H9 (cell line): ENCODE measurements at places on chromosomes 7 and 10.

DNA sequence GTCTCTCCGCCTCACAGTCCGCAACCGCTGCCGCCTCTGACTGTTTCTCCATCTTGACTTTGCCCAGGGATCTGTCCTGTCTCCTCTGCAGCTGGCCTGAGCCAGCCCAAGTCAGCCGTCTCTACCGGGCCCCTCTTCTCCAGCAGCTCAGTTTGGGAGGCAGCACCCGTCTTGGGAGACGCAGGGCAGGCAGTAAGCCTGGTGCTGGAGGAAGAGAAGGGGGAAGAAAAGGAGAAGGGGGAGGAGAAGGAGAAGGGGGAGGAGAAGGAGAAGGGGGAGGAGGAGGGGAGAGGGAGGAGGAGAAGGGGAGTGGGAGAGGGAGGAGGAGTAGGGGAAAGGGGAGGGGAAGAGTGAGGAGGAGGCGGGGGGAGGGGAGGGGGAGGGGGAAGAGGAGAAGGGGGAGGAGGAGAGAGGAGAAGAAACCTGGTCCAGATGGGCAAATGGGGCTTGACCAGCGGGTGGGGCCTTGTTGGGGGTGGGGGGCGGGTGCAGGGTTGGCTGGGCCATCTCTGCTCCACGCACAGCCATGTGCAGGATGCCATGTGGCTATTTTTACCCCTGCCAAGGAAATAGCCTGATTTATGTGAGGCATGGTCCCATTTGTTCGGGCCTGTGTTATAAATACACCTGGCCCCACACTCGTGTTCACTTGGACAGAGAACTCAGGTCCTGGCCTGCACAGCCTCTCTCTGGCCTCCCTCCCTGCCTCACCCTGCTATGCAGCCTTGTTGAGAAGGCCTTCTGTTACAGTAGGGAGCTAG lies 35.9 kb upstream of the FZD9 start:
- DNase-seq, result peak; percentile 74

DNA sequence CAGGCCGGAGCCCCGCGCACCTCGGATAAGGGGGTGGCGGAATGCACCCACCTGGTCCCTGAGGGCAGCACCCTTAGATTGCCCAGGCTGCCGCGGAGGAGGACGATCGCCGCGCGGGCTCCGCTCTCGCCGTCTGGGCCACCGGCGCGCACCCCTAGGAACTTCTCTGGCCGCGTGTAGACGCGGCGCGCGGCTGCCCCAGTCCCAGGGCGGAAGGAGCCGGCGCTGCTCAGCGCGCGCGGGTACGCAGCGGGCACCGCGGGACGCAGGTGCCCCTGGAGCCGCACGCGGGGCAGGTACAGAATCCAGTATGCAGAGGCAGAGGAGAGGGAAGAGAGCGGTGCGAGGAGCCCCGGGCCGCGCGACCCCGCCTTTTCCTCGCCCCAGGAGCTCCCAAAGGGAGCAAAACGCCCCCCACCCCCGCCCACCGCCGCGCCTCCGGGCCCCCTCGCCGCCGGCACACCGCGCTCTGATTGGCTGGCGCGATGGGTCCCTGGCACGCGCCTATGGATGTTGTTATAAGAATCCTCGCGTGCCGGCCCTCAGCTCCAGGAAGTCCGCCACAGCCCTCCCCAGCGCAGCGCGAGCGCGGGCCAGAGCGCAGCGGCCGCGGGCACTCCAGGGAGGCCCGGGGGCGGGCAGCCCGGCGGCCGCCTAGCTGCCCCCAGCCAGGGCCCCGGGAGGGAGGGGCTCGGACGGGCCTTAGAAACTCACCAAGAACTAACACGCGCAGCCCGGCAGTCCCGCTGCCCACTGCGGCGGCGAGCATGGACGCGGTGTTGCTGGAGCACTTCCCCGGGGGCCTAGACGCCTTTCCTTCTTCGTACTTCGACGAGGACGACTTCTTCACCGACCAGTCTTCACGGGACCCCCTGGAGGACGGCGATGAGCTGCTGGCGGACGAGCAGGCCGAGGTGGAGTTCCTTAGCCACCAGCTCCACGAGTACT lies at the start of gene PTF1A:
PTF1A (plus strand) TSS at position 549 of the 948 bp plus-strand sequence; CDS start at position 768, 219 bp downstream.
- peak; percentile 46 for DNase-seq

- no peak for DNase-seq
These were observed 205.3 kb downstream of the HTR7 start for GRCh38 chr10:90652519-90652918.

- DNase-seq, result no peak
These were observed 144.1 kb downstream of the GNAI1 start for GRCh38 chr7:80278737-80279136.

GRCh38 chr10:112902730-112903129 lies 47.3 kb upstream of the TCF7L2 start:
- DNase-seq, result no peak

- DNase-seq, result no peak
These were observed 42.4 kb downstream of the GATA3 start for GRCh38 chr10:8096931-8097330.

DNA sequence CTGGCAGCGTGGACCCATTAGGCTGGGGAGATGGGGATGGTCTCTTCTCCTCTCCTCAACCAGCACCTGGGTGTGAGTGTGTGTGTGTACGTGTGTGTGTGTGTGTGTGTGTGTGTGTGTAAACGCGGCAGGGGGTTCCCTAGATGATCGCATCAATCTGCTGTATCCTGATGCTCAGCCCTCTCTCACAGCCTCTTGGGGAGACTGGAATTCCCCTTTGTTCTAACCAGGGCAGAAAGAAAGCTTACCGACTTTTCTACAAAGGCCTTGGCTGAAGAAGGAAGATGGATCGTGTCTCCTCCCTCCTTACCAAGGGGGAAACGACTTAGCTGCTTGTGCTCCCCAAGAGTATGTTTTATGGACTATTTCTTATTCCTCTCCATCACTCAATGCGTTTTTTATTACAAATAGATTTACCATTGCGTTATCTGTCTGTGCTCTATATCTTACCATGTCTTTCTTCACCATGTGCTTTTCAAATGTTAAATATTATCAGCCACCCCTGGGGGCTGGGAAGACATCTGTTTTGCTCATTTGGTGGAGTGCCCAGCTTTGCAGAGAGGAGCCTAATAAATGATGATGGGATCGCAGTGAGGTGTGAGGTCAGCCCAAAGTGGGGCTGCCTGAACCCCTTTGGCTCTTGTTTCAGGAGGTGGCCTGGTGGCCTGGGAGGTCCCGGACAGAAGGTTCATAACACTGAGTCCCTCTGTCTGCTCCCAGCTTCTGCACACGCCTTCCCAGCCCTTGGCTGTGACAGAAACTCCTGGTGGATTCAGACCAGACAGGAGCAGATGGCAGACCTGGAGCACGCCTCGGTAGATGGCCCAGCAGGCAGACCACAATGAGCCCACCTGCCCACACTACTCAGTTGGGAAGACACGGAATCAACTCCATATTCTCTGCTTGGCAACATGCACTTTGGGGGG lies 262.0 kb downstream of the PRPF18 start:
- DNase-seq, result no peak

DNA sequence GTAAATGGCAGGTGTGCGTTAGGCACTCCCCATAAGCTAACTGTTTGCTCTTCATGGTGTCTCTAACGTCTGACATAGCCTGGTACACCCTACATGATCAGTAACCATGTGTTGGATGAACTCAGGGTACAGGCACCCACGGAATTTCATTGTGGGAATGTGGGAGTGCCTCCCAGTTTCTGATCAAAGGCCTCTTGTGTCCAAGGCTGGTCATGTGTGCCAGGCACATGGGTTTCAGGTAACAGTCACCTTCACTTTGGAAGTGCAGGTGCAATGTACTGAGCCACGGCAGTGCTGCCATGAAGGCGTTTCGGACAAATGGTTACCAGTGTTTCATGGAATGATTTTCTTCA lies 298.3 kb downstream of the DNAJB6 start:
- DNase-seq, result no peak

DNA sequence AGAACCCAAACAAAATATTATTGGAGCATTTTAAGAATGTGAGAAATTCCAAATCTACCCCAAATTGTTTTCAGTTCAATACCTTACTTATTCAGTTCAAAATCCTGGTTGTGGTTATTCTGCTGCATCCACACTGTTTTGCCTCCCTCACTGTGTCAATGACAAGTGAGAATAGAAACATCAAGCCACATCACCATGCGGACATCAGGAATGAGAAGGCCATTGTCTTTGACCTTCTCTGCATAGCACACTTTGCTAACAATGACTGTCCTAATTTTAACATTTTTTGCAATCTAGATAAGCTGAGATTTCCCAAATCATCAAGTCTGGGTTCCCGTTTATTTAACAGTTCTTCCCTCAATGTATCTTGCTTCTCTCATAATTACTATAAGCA lies 93.7 kb downstream of the ELAPOR2 start:
- DNase-seq, result no peak

DNA sequence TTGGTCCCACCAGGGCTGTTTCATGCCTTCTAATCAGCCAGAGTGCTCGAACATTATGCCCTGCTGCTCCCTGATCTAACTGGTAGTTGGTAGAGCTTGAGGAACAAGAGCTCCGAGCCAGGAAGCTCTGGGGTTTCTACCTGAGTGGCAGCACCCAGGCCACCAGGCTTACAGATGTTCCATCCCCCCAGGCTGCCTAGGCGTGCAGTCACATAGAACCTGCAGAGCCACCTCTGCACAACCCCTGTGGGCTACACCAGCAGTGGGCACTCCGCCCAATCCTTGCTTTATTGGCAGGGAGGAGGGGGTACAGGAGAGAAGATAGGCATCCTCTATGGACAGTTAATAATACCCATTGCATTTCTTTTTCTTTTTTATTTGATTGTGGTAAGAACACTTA lies 21.8 kb downstream of the MAP3K8 start:
- DNase-seq, result no peak
